ENCODE measurements at places on chromosomes 4 and X.

GRCh38 chrX:2325076-2325784 lies 175.5 kb downstream of the DHRSX start:
- DNase-seq, result no peak

GRCh38 chr4:92060333-92060732 lies 243.4 kb upstream of the GRID2 start:
- DNase-seq, result no peak

- no peak for DNase-seq
Observed at GRCh38 chr4:73445383-73446335, 9.6 kb downstream of the AFP start.

DNA sequence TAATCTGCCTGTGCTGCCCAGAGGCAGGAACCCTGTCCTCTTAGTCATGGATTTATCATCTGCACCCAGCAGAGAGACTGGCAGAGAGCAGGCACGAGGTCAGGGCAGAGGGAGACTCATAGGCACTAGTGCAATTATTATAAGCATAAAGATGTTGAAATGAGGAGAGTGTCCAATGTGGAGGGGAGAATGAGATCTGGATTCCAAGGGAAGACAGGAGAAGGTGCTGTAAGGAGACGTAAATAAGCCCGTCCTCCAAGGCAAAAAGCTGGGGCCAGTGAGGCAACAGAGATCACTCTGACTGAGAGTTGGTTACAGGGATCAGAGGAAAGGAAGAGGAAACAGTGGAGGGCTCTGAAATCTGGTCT lies 406.2 kb downstream of the MAPK10 start:
- DNase-seq, result no peak

Data from stimulated activated CD4-positive, alpha-beta T cell treated with anti-CD3 and anti-CD28 coated beads, TNF-alpha, amount 100 ng/mL, for 4 hours (primary cell).